H9 (cell line): ENCODE measurements at places on chromosomes 3 and 15.

GRCh38 chr3:181718369-181718768 is 6.6 kb downstream of the SOX2 start:
- H3K27me3 ChIP-seq = no peaks in the 10 kb centered on the region; the same call in 1 of the 2 replicates
- peak overlapping the region; percentile 40 for H3K4me3 ChIP-seq
- H3K4me1 ChIP-seq = peaks cover 20% of the 10 kb centered on the region

- peaks cover 4% of the 10 kb centered on the region for H3K36me3 ChIP-seq
- no peak for DNase-seq
Observed at GRCh38 chr3:194900854-194901522, 215.3 kb downstream of the FAM43A start.

DNA sequence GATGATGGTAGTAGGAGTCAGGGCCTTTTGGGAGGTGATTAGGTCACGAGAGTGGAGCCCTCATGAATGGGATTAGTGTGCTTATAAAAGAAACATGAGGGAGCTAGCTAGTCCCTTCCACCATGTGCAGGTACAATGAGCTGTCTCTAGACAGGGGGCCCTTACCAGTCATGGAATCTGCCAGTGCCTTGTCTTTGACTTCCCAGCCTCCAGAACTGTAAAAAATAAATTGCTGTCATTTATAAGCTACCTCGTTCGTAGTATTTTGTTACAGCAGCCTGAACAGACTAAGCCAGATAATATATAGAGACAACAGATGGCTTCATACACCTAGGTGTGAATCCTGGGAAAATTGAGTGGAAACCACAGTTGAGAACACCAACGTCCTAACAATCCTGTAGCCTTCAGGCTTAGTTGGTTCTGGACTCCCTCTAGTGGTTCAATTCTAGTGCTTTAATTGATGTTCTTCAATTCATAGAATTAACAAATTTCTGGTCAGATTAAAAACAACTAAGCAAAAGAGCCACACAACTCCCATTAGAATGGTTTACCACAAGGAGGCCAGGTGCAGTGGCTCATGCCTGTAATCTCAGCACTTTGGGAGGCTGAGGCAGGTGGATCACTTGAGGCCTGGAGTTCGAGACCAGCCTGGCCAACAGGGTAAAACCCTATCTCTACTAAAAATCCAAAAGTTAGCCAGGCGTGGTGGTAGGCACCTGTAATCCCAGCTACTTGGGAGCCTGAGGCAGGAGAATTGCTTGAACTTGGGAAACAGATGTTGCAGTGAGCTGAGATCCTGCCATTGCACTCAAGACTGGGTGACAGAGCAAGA is 21.3 kb upstream of the GATM start:
- H3K27me3 ChIP-seq = no peaks in the 10 kb centered on the region
- no peaks in the 10 kb centered on the region for H3K36me3 ChIP-seq
- no peak overlapping the region for H3K27ac ChIP-seq

DNA sequence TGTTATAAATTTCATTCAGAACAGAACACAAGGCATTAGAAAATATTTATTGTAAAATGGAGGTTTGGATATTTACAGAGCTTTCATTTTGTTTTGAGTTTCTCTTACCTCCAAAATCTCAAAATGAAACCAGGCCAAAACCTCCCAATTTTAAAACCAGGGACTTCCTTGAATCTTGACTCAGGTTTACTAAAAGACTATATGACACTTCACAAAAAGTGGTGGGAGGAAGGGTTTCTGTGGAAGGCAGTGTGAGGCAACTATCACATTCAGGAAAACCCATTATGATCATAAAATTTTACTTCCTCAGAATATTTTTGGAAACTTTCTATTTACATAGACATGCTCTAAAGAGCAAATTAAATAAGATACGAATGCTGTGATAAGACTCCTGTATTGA is 205.8 kb upstream of the EOMES start:
- H3K27me3 ChIP-seq = no peaks in the 10 kb centered on the region
- H3K27ac ChIP-seq = no peak overlapping the region
- no peaks in the 10 kb centered on the region for H3K36me3 ChIP-seq
- H3K4me1 ChIP-seq = no peaks in the 10 kb centered on the region

DNA sequence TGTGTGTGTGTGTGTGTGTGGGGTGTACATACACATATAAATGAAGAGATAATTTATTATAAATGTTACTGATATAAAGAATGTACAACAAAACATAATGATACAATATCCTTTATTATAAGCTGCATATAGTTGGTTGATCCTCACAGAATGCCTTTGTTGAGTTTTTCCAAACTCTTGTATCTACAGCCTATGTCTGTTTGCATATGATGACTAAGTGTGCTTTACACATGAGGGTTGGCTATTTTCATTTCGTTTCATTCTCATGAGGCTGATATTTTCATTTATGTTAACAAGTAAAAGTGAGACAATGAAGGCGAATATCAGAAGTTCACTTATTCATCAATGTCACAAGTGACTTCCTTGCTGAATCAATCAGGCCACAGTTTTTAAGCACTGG is 45.1 kb downstream of the TM2D3 start:
- H3K27ac ChIP-seq = no peak overlapping the region
- H3K4me3 ChIP-seq = no peak overlapping the region
- H3K36me3 ChIP-seq = no peaks in the 10 kb centered on the region

DNA sequence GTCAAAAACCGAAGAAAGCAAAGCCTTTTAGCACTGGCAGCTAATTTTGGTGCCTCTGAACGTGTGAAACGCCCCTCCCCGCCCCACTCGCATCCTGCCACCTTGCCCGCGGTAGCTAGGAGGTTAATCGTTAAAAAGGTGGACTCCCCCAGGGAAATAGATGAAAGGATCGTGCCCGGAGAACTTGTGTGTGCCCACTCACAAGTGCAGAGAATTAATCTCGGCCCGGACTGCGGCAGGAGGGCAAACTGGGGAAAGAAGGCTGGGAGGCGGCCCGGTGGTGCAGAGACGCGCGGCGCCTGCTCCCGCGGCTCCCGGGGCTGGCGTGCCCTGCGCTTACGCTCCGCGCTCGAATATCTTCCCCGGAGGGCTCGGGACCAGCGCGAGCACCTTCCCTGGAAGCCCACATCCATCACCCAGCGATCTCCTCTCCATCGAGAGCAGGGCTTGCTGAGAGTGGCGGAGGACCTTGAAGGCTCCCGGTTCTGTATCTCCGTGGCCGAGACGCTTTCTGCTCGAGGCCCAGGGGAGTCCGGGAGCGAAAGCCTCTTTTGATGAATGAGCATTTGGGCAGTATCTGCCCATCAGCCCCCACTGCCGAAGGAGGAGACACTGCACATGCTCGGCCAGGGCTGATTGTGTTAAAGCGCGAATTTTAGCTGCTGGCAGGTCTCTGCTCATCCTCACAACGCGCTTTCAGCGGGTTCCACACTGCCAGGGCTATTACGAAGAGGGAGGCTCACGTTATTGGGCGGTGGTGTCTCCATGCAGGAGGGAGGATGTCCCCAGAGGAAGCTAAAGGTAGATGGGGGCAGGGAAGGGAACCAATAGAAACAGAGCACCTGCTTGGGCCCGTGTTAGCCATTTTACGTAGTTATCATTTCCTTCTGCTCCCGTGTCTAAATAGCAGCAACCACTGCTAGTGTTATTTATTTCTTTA is 1.3 kb upstream of the SPTSSB start:
- H3K36me3 ChIP-seq = no peaks in the 10 kb centered on the region
- H3K4me1 ChIP-seq = peaks cover 4% of the 10 kb centered on the region; the same call in 1 of the 2 replicates
- H3K27me3 ChIP-seq = no peaks in the 10 kb centered on the region
- H3K27ac ChIP-seq = no peak overlapping the region

DNA sequence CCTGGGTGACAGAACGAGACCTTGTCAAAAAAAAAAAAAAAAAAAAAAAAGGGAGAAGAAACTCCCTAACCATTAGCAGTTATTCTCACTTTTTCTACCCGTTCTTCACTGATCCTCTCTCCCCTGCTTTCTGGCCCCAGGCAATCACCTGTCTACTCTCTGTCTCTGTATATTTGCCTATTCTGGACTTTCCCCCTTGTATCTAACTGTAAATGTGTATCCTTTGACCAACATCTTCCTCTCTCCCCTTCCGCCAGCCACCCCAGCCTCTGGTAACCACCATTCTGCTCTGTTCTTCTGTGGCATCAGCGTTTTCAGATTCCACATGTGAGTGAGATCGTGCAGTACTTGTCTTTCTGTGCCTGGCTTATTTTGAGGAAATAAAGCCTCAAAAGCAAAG is 6.9 kb downstream of the CYFIP1 start:
- no peak overlapping the region for H3K27ac ChIP-seq
- H3K4me1 ChIP-seq = peaks cover 5% of the 10 kb centered on the region; the same call in 1 of the 2 replicates
- peaks cover 3% of the 10 kb centered on the region; the same call in 1 of the 2 replicates for H3K36me3 ChIP-seq
- no peaks in the 10 kb centered on the region; the same call in 1 of the 2 replicates for H3K27me3 ChIP-seq

- no peaks in the 10 kb centered on the region for H3K27me3 ChIP-seq
- no peak for DNase-seq
- H3K4me1 ChIP-seq = 0 out of 2 replicates have a peak, but pooled peaks cover 3% of the 10 kb centered on the region
- no peak overlapping the region for H3K27ac ChIP-seq
- H3K36me3 ChIP-seq = 0 out of 2 replicates have a peak, but pooled peaks cover 2% of the 10 kb centered on the region
Observed at GRCh38 chr15:62739082-62739481, 303.5 kb upstream of the TPM1 start.

DNA sequence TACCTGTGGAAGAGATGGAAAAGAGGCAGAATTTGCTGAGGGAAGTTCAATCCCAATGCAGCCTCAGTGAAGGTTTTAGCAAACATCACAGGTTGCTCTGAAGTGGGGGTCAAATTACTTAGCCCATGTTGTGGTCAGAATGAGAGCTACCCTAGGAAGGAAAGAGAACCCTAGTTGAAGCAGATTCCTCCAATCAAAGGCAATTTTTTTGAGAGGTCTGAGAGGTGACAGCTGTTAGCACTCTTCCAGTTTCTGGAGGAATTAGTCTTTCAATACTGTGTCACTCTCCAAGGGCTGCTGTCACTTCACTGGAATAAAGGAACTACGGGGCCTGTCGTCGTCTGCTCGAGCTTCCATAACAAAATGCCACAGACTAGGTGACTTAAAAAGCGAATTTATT is 584.2 kb upstream of the DPPA4 start:
- H3K4me1 ChIP-seq = peaks cover 2% of the 10 kb centered on the region; the same call in 1 of the 2 replicates
- H3K4me3 ChIP-seq = no peak overlapping the region
- H3K27ac ChIP-seq = no peak overlapping the region
- H3K36me3 ChIP-seq = peaks cover 2% of the 10 kb centered on the region; the same call in 2 of the 3 replicates

DNA sequence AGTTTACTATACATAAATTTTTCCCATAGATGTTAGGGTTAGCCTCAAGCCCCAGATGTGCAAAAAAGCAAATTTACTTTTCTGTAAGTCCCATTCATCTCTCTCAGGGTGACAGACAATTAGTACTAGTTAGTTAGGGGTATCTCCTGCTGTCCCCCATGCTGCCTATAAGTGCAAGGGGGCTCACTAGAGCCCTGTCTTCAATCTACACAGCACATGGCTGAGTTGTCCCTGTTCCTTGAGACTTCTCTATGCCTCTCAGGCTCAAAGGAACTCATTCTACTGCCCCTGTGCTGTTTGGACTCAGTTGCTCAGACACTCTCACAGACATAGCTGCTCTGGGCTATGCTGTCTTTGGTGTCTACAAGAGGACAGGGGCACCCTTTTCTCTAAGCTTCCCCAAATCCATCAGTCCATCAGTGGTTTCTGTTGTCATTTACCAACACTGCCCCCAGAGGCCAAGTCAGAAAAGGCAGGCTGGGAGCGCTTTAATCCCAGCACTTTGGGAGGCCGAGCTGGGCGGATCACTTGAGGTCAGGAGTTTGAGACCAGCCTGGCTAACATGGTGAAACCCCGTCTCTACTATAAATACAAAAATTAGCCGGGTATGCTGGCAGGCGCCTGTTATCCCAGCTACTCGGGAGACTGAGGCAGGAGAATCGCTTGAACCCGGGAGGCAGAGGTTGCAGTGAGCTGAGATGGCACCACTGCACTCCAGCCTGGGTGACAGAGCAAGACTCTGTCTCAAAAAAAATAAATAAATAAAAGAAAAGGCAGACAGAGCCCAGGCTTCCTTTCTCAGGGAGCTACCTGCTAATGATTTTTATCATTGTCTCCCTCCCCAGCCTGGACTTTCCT is 31.4 kb upstream of the PRTG start:
- DNase-seq = peak; percentile 79
- H3K4me1 ChIP-seq = 0 out of 2 replicates have a peak, but pooled peaks cover 4% of the 10 kb centered on the region
- H3K36me3 ChIP-seq = no peaks in the 10 kb centered on the region
- no peak overlapping the region for H3K27ac ChIP-seq
- H3K4me3 ChIP-seq = no peak overlapping the region
- no peaks in the 10 kb centered on the region; the same call in 1 of the 2 replicates for H3K27me3 ChIP-seq

DNA sequence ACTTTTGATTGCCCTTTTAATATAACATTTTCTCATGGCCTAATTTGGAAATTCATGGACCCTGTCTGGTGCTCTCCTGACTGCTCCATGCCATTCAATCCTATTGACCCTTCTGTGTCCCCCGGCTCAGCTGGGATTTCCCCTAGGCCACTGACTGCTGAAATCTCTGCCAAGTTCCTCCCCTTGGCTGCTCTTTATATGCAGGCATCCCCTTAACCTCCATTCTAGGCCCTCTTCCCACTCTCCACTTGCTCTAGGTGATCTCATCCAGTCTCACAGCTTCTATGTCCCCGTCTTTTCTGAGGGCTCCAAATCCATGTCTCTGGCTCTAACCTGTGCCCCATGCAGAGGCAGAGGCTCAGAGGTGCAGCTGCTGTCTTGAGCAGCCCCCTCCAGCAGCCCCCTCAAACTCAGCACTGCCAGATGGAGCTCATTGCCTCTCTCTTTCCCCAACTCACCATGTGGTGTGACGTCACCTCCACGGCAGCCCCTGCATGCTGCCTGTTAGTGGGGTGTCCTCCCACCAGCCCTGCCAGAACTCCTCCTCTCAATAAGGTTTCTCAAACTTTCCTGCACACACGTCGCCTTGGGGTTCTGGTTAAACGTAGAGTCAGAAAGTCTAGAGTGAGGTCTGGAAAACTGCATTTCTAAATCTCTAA is 6.6 kb downstream of the FSD2 start:
- no peak for DNase-seq
- no peaks in the 10 kb centered on the region for H3K4me1 ChIP-seq
- H3K36me3 ChIP-seq = no peaks in the 10 kb centered on the region
- H3K27ac ChIP-seq = no peak overlapping the region

DNA sequence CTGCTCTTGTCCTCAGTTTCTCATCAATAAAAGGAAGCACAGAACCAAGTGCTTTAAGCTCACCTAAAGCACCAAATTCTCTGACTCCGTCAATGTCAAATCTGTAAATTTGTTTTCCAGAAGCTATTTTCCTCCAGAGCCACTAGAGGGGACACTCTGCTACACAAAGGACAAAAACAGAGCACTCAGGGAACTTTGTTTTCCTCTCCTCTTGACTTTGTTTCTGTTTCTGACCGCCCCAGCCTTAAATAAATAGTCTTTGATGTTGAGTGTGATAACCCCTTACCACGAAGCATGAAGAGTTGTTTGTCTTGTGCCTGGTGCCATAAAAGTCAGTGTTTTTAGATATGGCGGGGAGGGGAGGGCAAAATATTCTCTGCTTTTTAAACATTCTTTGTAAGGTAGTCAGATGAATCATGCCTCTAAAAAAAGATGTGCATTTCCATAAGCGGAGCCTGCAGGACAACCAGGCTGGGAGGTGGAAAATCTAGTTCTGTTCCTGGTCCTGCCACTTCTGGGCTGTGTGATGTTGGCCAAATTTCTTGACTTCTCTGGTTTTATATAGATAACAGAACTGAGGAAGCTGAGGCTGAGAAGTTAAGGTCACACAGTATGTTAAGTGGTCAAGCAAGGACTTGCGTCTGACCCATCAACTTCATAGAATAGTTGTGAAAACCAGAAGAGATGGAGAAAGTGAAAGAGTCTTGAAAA is 7.3 kb upstream of the ZBTB38 start:
- H3K36me3 ChIP-seq = peaks cover 11% of the 10 kb centered on the region
- no peaks in the 10 kb centered on the region for H3K4me1 ChIP-seq
- no peaks in the 10 kb centered on the region for H3K27me3 ChIP-seq
- H3K27ac ChIP-seq = no peak overlapping the region
- DNase-seq = no peak

GRCh38 chr3:119236756-119237155 is 3.9 kb downstream of the B4GALT4 start:
- H3K4me1 ChIP-seq = no peaks in the 10 kb centered on the region
- no peak overlapping the region for H3K4me3 ChIP-seq
- peaks cover 47% of the 10 kb centered on the region for H3K36me3 ChIP-seq
- no peak overlapping the region for H3K27ac ChIP-seq
